ENCODE measurements at places on chromosomes 13 and 19. TPM values are rescaled to one million over a fixed set of nuclear protein-coding genes. Genes with fewer than 3 reads are reported as not detected.

FFAR2 gene
- total RNA-seq = not detected

ZNF560 gene
- not detected for total RNA-seq

PLVAP gene
- not detected for total RNA-seq

VSTM2B gene
- total RNA-seq = not detected

CKM gene
- total RNA-seq = not detected

S1PR2 gene
- 0.86 TPM for total RNA-seq

ZNF580 gene
- total RNA-seq = 53.1 TPM

ZNF667 gene
- total RNA-seq = not detected

PTGER1 gene
- not detected for total RNA-seq

TMEM147 gene
- 423 TPM for total RNA-seq

KIR2DL1 gene
- not detected for total RNA-seq

FUT1 gene
- 0.05 TPM for total RNA-seq

KLK2 gene
- not detected for total RNA-seq

ZNF460 gene
- 1.2 TPM for total RNA-seq

CGB8 gene
- total RNA-seq = 4.1 TPM

CYP2A6 gene
- total RNA-seq = not detected

ZNF91 gene
- total RNA-seq = 0.40 TPM

C19orf85 gene
- total RNA-seq = not detected

LGI4 gene
- total RNA-seq = not detected

DACH1 gene
- total RNA-seq = not detected

TUBGCP3 gene
- 15.5 TPM for total RNA-seq

SCAF1 gene
- total RNA-seq = 75.1 TPM

DCT gene
- not detected for total RNA-seq

ZNF723 gene
- not detected for total RNA-seq

KCTD4 gene
- total RNA-seq = not detected

COL4A2 gene
- total RNA-seq = 111 TPM

TIMM50 gene
- total RNA-seq = 226 TPM

TNFSF13B gene
- 0.13 TPM for total RNA-seq

NCCRP1 gene
- 1.2 TPM for total RNA-seq

CYP4F11 gene
- 5.6 TPM for total RNA-seq

PTGIR gene
- not detected for total RNA-seq

STOML3 gene
- not detected for total RNA-seq

C19orf25 gene
- total RNA-seq = 22.8 TPM

ZNF816 gene
- total RNA-seq = 0.12 TPM

LSR gene
- total RNA-seq = 10.7 TPM

ICAM5 gene
- total RNA-seq = 0.82 TPM

GNG8 gene
- not detected for total RNA-seq

PDE4C gene
- total RNA-seq = not detected

PEG3 gene
- not detected for total RNA-seq

TMEM272 gene
- total RNA-seq = not detected

ZNF274 gene
- 13.7 TPM for total RNA-seq

HPN gene
- total RNA-seq = not detected

NLRP5 gene
- not detected for total RNA-seq

EDNRB gene
- total RNA-seq = not detected

SERP2 gene
- total RNA-seq = not detected

Measured in A549 treated with ZK216348 at 1 μM for 4 hours (cell line).